KBM-7 (cell line): ENCODE measurements at places on chromosomes 4 and X.

- DNase-seq: peak; percentile 12
Observed at GRCh38 chr4:122450847-122451246, 5.7 kb downstream of the IL2 start.

- DNase-seq: no peak
Observed at GRCh38 chr4:165631912-165632311, 241.1 kb upstream of the TLL1 start.

GRCh38 chrX:47229427-47229826 lies 3.4 kb upstream of the USP11 start:
- DNase-seq: no peak

GRCh38 chr4:26365537-26366150 lies 44.8 kb downstream of the RBPJ start:
- DNase-seq: no peak

DNA sequence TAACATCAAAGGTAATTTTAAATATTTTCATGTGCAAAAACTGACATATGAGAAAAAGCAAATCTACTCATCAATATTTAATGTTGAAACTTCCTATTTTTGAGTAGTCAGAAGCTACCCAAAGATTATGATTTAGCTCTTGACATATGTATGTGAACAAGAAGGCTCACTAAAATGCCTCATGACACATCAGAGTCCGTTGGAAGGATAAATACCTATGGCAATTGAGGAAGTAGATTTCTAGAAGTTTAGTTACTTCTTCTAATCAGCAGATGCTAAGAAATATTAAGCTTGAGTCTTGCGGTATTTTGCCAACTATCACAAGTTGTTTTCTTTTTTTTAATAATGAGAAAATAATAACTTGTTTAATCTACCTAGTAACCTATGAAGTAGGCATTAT lies 55.3 kb downstream of the MSL3 start:
- DNase-seq: no peak

GRCh38 chrX:46587753-46588171 lies 14.2 kb downstream of the CHST7 start:
- DNase-seq: peak; percentile 37

GRCh38 chrX:55488593-55489313 lies 895 bp downstream of the USP51 start:
- peak; percentile 78 for DNase-seq

- peak; percentile 92 for DNase-seq
Observed at GRCh38 chrX:49155243-49155899, 7.2 kb upstream of the MAGIX start.

- peak; percentile 96 for DNase-seq
Observed at GRCh38 chr4:8440492-8441311, at the start of the genes ACOX3 and TRMT44. Gene ACOX3 (minus strand): TSS chr4:8440723. CDS start chr4:8416521, 24,202 bp downstream. Gene TRMT44 (plus strand): TSS chr4:8440777. CDS start chr4:8440823, 46 bp downstream.

GRCh38 chr4:99863804-99864203 lies 30.4 kb downstream of the LAMTOR3 start:
- DNase-seq: no peak

DNA sequence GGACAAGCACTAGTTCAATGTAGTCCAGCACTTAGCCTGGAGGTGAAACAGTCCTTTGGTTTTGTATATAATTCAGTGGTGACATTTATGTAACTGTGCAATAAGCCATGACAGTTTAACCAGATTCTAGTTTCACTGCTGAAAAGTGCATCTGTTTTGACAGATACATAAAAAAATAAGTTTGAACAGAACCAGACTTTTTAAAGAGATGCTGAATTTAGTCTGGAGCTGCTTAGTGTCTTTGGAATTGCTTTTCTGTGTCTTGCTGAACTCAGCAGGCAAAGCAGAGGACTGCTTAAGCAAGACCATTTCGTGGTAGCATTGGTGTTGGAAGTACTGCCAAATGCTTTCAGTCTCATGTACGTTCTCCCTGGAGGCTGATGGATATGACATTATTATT lies 393.5 kb downstream of the MAPK10 start:
- DNase-seq: no peak

DNA sequence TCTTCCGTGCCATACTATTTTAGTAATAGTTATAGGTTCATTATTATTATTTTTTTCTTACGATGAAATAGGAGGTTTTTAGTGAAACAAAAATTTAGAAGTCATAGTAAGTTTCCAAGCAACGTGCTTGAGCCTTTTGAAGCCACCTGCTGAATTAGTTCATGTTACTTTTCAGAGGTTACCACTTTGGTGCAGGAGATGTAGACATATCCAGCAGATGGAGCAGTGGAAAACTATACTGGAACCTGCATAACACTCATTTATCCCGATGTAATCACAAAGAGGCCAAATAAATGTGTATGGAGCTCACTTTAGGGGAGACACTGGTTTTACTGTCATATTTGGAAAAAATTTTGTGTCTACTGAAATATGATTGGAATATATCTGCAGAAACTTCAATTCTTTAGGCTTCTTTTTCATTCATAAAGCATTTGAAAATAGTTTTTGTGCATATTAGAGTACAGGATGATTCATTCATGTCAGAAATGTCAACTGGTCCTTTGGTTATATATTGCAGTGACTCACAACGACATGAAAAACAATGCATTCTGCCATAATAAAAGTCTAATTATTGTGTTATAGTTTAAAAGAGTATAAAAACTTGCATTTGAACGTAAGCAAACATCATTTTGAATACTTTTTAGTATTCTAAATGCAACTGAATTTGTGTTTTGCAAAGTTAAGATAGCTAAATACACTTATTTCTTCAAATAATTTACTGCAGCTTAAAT lies 2182.9 kb upstream of the TENM3 start:
- peak; percentile 45 for DNase-seq

GRCh38 chrX:148310426-148311165 lies 189.8 kb upstream of the AFF2 start:
- no peak for DNase-seq

DNA sequence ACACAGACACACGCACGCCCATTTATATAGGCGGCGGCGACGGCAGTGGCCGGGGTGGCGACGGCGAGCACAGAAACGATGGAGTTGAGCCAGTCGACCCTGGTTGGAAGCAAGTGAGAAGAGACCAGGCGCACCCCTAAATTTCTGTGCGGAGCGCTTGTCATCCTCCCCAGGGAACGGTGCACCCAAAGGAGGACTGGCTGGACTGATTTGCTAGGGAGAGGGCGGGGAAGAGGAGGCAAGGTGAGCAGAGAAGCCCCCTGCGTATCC lies 302 bp downstream of the NHS start:
- no peak for DNase-seq
